ENCODE measurements at places on chromosomes 3 and 15. TPM values are rescaled to one million over a fixed set of nuclear protein-coding genes. Genes with fewer than 3 reads are reported as not detected.
A peak's percentile ranks its signal among the peaks of the same experiment; 100 is the strongest.

DNA sequence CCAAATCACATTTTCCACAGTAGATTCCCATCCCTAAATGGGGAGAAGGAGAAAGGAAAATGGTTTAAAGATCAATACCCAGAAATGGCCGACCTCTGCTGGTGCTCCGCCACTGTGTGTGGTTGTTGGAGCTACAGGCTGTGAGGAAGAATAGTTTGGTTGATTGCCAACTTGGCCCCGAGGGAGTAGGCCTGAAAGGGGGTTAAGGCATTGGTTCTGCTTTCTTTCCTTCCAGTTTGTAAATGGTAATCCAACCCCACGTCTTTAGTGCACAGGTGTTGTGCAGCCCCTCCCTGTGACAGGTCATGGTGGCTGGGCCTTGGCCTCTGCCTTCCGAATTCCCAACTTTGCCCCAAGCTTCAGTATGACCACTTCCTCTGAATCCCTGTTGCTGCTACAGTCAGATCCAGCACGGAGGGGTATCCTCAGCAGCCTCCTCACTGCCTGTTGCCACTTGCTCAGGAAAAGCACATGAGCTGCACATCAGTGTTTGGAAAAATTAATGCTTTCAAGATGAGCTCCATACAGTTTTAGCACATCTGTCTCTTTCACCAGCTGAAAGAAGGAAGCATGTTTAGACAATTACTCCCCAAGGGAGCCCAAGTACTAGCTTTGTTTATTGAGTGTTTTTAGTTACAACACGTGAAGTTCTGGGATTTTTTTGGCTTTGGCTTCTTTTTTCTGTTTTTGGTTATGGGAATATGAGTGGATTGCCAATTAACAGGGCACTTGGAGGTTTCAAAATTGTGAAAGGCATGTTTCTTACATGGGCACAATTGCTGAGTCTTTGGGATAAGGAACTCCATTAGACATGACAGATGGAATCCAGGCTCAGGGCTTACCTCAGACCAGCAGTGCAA, 92.3 kb upstream of the ROPN1 start:
- DNase-seq, result no peak

DNA sequence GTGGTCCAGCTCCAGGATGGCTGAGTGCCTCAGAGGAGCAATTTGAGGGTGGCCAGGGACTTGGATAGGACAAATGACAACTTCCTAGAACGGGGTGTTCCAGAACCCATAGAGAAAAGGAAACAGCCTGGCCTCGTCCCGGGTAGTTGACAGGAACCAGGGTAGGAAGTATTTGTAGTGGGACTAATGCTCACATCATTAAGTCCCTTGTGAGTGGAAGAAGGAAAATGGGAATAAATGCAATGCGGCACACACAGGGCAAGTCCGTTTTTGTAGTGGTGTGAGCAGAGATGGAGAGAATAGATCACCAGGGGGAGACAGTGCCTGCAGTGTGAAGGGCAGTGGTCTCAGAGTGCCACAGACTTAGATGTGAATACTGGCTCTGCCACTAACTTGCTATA, 19.6 kb downstream of the TIMP4 start:
- DNase-seq, result no peak

DNA sequence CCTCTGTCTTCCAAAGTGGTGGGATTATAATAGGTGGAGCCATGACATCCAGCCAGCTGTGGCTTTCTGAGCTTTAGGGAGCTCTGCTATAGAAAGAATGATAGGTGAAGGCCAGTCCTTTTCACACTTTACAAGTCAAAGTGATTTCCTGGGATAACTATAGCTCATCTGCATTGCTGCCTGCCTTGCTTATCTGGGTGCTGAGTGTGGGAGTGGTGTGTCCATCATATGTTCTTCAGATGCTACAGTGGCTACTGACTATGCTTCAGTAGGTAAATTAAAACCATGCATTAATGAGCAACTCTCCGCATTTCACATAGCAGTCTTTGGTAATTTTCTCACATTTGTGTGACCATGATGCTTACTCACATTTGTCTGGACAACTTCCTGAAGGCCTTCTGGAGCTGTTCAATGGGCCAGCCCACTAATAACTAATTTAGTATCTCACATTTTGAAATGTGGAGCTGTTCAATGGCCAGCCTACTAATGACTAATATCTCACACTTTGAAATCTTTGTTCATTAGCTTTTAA, 23.4 kb downstream of the RHOA start:
- no peak for DNase-seq

DNA sequence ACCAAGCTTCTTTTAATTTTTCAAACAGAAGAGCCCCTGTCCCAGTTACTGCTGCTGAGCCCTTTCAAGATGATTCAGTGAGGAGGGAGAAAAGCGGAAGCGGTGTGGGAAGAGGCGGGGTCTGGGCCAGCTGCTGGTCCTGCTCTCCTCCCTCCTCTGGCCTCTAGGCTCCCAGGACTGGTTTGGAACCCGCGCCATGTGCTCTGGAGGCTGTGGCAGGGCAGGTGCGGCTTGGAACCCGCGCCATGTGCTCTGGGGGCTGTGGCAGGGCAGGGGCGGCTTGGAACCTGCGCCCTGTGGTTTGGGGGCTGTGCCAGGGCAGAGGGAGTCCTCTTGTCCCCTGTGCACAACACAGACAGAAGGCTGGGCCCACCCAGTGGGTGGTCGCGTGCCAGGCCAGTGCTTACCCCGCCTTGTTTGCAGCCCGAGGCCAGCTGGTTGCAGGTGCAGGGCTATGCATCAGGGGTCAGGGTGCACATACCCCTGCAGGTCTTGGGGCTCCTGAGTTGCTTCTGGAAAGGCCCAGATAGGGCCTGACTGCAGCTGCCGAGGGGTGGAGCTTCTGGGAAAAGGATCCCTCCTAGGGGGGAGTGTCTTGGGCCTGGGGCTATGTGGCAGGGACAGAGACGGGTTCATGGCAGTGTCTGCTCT, 12.2 kb downstream of the ALG1L2 start:
- DNase-seq, result no peak

DNA sequence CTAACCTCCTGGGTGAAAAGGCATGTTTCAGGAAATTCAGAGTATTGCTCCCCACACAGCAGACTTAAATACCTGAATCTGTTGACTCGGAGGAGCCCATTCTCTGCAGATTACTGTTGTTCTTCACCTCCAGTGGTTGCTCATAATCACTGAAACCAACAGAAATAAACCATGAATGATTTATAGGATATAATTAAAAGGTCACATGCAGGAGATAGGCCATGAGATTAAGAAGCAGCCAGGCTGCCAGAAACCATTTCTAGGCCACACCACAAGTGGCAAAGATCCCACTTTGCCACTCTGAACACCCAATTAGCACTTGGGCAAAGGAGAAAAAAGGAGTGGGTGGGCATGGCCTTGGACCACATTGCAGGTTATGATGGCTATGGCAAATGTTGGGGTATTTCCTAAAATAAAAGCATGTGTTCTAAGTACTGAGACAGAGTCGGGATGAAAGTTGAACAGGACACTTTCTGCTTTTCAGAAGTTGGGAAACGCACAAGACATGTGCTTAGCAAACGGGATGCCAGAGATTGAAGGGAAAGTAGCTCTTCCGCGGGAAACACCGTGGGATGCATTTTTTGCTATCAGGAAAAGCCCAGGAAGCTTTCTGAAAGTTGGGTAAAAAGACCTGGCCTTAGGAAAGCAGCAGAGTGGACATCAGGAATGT, 1.5 kb downstream of the CDC25A start:
- DNase-seq, result no peak

- DNase-seq, result no peak
Observed at GRCh38 chr15:59741274-59741906, 52.3 kb upstream of the BNIP2 start.

DNA sequence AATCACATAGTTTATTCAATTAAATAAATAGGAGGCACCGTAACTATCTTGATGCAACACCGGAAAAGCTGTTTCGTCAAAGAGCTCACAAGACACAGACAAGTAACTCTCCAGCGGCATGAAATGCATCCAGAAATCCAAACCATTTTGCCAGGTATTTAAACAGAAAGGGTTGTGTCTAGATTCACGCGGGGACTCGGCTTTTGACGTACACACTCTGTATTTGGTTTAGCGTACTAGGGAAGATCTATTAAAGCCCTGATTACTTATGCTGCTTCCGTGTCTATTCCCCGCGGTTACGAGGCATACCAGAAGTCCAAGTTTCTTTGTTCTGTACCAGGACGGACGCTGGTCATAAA, 718 bp downstream of the BNIP2 start:
- DNase-seq, result no peak

GRCh38 chr3:61813636-61814035, 252.3 kb downstream of the PTPRG start:
- no peak for DNase-seq

GRCh38 chr3:141181196-141181595, 50.4 kb upstream of the PXYLP1 start:
- DNase-seq, result no peak

DNA sequence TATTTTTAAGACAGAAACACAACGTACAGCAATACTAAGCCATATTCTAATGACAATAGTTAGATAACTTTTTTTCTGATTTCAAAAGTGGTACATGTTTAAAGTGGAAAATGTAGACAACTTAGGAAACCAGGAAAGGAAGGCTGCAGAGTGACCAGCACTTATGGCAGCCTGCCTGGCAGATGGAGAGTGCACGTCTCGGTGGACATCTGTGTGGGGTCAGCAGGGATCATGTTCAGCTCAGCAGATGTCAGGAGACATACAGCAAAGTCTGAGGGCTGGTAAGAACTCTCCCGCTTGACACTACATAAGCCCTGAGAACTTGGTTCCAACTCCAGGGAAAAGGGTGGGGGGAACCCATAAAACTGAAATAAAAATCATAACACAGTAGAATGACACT, 128.6 kb upstream of the ADPGK start:
- no peak for DNase-seq

DNA sequence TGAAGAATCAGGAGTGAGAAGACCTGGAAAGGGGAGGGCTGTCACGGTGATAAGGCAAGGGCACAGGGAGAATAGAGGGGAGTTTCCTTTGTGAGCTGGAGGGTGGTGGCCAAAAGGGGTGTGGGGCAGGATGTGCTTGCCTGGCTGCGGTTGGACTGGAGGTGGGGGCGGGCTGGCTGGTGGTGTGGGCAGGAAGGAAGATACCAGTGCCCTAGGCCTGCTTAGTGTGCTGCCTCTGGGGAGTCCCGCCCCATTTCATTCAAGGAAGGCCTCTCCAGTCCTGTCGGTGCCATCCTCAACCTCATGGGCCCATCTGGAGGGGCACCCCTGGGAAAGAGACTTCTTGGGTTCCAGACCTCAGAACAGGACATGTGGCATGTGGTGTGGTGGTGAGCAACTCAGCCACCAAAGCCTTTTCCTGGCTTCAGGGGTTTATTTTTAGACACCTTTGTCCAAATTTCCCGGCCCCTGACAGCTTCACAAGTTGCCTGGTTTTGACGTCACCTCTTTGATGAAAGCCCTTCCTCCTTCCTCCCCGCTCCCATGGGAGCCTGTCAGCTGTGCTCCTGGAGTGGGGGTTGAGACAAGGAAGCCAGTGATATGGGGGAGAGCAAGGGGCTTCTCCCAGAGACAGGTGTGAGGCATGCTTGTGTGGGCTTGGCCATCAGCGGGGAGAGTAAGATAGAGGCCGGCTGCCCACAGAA, 15.6 kb downstream of the TEX264 start:
- peak; percentile 92 for DNase-seq

DNA sequence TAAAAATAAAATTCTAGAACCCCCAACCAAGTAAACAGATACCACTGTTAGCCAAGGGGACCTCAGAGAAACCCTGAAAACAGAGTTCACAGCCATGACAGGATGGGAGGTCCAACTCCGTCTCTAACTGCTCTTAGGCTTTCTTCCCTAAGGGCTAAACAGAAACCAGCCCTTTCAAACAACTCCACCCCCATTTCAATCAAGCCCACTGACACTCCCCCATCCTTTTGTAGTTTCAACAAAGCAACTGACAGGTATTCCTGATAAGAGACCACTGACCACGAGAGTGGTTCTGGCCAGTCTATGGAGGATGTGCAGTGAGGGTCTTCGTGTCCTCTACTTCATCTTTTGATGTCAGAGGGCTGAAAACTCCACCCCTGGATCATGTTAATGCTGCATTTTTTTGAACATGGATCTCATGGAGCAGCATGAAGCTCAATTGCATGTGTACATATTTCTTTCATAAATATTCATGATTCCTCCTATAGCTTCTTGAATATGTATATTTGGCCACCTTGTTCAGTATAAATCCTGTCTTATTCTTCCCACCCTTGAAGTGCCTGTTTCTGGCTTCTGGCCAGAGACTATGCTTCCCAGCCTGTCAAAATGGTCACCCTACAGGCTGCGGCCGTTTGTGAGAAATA, 222.6 kb downstream of the OSBPL10 start:
- no peak for DNase-seq

- no peak for DNase-seq
Observed at GRCh38 chr3:172577987-172578570, 54.8 kb upstream of the TNFSF10 start.

DNA sequence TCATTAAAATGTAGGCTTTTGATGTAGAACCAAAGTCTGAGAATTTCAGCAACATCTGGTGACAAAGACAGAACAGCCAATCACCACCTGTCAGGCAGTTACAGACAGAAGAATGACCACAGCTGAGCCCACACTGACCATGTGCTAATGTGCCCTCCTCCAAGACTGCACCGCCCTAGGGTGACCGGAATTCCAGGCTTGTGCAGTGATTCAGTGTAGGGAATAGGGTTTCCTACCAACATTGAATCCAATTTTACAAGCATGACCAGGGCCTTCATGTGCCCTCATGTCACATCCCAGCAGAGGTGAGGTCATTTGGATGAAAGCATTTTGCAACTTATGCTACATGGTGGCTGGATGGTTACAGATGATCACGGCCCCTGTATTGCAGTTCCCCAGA, 412.5 kb downstream of the SOX2 start:
- no peak for DNase-seq

The AGBL1 gene
- not detected for total RNA-seq

The SHC4 gene
- not detected for total RNA-seq
